Stimulated activated CD8-positive, alpha-beta memory T cell treated with anti-CD3 and anti-CD28 coated beads, Interleukin-2, amount 100 ng/mL, for 1 hour (primary cell): ENCODE measurements at places on chromosomes 2 and 18.

DNA sequence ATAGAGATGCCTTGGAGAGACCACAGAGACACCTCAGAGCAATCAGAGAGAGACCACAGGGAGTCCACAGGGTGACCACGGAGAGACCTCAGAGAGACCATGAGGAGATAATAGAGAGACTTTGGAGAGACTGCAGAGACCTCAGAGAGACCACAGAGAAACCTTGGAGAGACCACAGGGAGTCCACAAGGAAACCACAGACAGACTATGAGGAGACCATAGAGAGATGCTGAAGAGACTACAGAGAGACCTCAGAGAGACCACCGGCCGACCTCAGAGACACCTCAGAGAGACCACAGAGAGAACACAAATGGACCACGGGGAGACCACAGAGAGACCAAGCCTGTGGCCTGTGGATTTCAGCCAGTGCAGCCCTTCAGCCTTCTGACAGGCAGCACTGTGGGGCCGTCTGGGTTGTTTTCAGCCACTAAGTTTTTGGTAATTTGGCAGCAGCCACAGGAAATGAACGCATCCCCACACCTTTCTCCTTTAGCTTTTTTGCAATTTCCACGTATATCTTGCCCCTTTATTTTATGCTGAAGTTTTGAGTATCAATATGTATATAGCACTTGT is 11.4 kb upstream of the TMEM18 start:
- DNase-seq: no peak

- peak; percentile 8 for DNase-seq
Measured at GRCh38 chr2:63888490-63889402, 47.0 kb downstream of the UGP2 start.

DNA sequence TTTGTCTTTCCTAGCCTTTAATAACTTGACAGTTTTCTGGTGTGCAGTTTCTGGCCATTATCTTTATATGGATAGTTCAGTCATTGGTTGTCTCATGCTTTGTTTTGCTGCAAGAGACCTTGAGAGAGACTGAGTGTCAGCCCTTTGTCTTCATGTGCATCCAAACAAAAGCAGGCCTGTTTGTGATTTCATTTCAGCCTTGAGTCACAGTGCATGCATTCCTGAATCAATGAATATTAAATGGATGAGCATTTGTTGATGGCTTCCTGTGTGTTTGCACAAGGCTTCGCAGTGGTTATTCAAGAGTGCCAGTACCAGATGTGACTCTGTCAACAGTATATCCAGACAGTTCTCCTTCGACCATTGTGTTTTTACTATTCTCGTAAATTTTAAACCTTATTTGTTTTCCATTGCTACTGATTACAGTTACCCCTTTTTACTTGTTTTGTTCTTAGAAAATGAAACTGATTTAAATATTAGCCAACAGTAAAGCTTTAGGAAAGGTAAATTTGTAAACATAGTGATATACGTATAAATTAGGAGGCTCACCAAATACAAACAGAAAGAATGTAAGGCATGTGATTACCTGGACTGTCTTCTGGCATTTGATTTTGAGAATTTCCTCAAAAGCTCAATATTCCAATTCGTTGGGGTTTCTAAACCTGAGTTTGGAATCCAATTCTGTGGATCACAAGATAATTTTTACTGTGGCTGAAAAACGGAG is 319.8 kb downstream of the CTNNA2 start:
- DNase-seq: no peak

- DNase-seq: no peak
Measured at GRCh38 chr18:62938006-62938405, 222.7 kb downstream of the PHLPP1 start.

GRCh38 chr2:28252311-28252710 is 140.3 kb upstream of the FOSL2 start:
- DNase-seq: no peak

DNA sequence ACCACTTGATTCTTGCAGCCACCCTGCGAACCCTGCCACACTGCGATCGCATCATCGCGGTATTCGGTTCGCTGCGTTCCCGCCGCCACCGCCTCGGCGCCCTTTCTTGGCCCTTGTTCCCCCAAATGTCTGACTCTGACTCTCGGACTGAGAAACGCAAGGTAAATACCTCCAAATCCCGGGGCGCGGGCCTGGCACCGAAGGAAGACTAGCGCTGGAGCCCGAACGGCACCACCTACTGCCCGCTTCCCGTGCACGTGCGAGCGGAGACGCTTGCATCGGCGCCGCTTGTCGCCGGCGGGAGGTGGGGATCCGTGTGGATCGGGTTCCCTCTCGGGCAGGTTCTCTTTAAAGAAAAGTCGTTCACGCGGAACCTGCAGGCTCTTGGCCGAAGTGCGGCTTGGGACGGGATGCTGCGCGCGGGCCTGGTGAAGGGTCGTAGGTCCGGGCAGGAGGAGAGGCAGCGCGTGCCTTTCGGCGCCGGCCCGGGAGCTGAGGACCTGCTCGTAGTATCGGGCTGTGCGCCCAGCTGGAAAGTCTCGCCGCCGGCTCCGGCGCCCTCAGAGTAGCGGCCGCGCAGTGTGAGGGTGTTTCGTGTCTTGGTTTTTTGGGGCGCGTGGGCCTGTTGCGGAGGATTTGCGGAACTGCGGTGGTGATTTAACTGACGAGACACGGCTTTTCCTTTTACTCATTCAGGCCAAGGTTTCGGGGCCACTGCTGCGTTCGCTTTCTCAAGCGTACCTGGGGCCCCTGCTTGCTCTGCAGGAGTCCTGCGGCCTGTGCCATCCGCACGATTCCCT is 514 bp downstream of the BCL2L11 start:
- no peak for DNase-seq

GRCh38 chr18:2240311-2240705 is 331.0 kb downstream of the METTL4 start:
- DNase-seq: no peak

GRCh38 chr2:37993143-37993542 is 68.1 kb downstream of the RMDN2 start:
- DNase-seq: no peak
